Stimulated activated CD8-positive, alpha-beta memory T cell treated with anti-CD3 and anti-CD28 coated beads, Interleukin-4, amount 100 ng/mL, for 48 hours (primary cell): ENCODE measurements at places on chromosomes 7 and 10.

DNA sequence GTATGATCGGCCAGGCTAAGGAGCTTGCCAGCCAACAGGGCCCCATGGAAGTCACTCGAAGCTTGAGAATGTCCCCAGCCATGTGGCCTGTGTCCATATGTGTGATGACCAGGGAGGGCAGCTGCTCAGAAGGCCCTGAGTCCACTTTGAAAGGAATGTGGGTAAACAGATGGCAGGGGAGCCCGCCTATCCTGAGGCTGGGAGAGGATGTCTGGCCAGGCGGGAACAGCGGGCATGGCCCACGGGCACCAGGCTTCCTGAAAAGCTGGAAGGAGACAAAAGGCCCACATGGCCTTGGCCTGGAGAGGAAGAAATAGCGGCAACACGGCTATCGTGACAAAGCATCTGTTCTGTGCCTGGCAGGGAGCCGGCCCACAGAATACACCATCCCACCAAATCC, 137.9 kb upstream of the PPIF start:
- no peak for DNase-seq

GRCh38 chr10:115295213-115295805, 202.1 kb downstream of the ATRNL1 start:
- DNase-seq = no peak

GRCh38 chr7:51328351-51328801, 11.8 kb upstream of the COBL start:
- no peak for DNase-seq

DNA sequence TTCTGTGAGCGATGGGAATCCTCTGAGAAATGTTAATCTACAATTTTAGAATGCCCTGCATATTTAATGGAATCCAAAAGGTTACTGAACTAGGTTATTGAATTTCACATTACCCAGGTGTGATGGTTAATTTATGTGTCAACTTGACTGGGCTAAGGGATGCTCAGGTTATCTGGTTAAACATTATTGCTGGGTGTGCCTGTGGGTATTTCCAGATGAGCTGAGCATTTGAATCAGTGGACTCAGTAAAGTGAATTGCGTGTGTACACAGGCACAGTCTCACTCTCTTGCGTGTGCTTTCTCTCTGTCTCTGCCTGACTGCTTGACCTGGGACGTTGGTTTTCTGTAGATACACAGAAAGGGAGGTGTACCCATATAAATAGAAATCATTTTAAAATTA, 21.7 kb downstream of the RNF32 start:
- DNase-seq = no peak

- DNase-seq = no peak
Measured at GRCh38 chr7:4820967-4821471, 40.8 kb downstream of the PAPOLB start.

GRCh38 chr10:119348516-119349240, 141.3 kb downstream of the GRK5 start:
- DNase-seq = no peak

- DNase-seq = no peak
Measured at GRCh38 chr7:1862560-1862959, 192.5 kb downstream of the ELFN1 start.

- no peak for DNase-seq
Measured at GRCh38 chr7:150992051-150992640, 1.3 kb downstream of the NOS3 start.

DNA sequence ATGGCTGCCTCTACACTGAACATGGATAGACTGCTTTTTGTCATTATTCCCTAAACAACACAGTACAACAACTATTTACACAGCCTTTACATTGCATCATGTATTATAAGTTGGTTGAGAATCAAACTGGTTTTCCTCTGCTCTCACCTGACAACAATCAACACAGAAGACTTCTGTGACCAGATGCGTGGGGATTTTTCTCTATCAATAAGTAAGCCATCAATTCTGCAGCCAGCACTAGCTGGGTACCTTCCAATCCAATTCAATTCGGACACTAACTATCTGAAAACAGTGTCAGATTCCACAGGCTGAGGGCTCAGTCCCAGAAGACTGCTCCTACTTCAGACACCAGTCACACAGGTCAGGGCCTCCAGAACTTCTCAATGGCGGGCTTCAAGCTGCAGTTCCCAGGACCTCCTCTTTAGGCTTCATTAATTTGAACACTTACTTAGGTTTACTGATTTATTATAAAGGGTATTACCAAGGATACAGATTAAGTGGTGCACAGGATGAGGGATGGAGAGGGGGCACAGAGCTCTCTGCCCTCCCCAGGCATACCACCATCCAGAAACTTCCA, 36.4 kb upstream of the ASL start:
- no peak for DNase-seq

- DNase-seq = no peak
Measured at GRCh38 chr10:34760606-34761005, 54.5 kb downstream of the PARD3 start.

DNA sequence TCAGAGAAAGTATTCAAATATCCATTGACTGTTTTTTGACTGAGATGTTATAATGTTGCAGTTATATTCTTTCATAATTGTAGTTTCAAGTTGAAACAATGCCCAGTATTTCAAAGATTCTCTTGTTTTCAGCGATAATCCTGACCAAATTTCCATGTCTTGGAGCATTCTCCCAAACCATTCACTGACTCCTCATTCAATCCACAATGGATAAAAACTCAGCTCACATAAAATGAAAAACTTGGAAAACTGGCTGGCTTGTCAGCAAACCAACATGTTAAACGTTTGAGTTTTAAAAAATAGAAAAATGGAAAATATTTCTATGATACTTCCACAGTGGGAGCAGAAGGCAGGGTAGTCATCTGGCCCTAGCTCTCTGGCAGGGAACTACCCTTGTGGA, 184.4 kb downstream of the C7orf25 start:
- DNase-seq = no peak

GRCh38 chr10:88881320-88881719, 1.3 kb downstream of the STAMBPL1 start:
- no peak for DNase-seq

DNA sequence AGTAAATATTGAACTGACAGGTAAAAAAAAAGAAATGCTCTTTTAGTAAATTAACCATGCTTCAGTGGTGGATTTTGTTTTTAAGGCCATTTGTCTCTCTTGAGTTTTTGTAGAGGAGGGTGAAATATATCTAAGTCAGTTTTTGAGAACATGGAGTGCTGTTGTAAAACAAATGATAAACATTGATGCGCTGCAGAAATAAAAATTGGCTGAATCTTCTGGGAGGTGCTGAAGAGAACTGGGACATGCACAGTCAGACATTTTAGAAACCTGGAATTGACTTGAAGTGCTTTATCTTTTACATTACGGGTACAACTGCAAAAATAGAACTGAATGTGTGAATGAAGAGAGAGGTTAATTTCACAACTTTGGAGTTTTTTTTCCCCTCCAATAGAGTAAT, 203.0 kb upstream of the HDAC9 start:
- no peak for DNase-seq

- no peak for DNase-seq
Measured at GRCh38 chr7:37011151-37011890, 287.0 kb upstream of the AOAH start.

- DNase-seq = no peak
Measured at GRCh38 chr7:2660359-2661095, 27.5 kb upstream of the AMZ1 start.
